Stimulated activated CD4-positive, alpha-beta T cell treated with anti-CD3 and anti-CD28 coated beads, Interleukin-12 subunit alpha, Interleukin-12 subunit beta, amount 100 ng/mL, for 4 hours (primary cell): ENCODE measurements at places on chromosomes 7 and 10.

GRCh38 chr10:130341356-130341755 is 205.2 kb downstream of the GLRX3 start:
- DNase-seq, result no peak

DNA sequence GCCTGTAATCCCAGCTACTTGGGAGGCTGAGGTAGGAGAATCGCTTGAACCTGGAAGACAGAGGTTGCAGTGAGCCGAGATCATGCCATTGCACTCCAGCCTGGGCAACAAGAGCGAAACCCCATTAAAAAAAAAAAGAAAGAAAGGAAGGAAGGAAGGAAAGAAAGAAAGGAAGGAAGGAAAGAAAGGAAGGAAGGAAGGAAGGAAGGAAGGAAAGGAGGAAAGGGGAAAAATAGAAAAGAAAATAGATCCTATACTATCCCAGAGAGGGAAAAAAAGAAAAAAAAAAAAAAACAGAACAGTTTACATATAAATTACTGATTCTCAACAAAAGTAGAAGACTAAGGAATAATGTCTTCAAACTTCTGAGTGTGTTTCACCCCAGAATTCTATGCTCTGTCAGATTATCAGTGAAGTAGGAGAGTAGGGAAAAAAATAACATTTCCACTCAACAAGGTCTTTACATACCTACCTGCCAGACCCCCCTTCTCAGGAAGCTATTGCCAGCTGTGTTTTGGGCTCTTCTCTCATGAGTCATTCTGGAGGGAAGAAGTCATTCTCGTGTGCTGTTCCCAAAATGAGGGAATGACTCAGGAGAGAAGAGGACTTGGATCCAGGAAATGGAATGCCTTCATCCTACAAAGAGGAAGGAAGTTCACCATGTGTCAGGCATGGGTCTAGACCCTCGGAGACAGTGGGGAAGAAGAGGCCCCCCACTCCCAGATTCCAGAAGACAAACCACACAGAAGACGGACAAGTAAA is 20.9 kb downstream of the RGS10 start:
- DNase-seq, result no peak

GRCh38 chr10:32413513-32413912 is 32.4 kb upstream of the CCDC7 start:
- DNase-seq, result peak; percentile 22

GRCh38 chr10:114246679-114247305 is 7.7 kb downstream of the VWA2 start:
- DNase-seq, result no peak

DNA sequence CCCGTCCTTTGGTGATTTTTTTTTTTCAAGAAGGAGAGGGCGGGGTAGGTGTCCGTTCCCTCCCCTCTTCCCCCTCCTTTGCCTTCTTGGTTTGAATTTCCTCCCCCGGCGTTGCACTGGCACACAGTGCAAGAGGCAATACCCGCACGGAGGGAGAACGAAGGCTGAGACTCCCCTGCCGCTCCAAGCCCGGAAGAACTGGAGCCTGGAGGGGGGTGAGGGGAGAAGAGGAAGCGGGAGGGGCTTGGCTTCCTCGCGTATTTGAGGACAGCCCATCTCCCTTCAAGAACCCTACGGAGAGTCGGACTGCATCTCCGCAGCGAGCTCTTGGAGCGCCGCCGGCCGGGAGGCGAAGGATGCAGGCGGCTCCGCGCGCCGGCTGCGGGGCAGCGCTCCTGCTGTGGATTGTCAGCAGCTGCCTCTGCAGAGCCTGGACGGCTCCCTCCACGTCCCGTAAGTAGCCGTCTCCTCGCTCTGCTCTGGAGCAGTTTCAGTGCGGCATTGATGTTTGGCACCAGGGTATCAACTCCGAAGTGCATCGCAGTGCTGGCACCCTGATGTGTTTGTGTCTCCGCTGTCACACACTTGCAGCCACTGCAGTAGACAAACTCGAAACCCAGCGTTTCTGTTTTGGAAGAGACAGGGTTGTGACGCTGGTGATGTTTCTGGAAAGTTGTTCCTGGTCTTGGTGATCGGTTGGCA is at the start of gene CNTNAP2:
TSS of gene CNTNAP2 (plus strand) at position 281 of the 702 bp plus-strand sequence. CDS start at position 357, 76 bp downstream.
- DNase-seq, result no peak

DNA sequence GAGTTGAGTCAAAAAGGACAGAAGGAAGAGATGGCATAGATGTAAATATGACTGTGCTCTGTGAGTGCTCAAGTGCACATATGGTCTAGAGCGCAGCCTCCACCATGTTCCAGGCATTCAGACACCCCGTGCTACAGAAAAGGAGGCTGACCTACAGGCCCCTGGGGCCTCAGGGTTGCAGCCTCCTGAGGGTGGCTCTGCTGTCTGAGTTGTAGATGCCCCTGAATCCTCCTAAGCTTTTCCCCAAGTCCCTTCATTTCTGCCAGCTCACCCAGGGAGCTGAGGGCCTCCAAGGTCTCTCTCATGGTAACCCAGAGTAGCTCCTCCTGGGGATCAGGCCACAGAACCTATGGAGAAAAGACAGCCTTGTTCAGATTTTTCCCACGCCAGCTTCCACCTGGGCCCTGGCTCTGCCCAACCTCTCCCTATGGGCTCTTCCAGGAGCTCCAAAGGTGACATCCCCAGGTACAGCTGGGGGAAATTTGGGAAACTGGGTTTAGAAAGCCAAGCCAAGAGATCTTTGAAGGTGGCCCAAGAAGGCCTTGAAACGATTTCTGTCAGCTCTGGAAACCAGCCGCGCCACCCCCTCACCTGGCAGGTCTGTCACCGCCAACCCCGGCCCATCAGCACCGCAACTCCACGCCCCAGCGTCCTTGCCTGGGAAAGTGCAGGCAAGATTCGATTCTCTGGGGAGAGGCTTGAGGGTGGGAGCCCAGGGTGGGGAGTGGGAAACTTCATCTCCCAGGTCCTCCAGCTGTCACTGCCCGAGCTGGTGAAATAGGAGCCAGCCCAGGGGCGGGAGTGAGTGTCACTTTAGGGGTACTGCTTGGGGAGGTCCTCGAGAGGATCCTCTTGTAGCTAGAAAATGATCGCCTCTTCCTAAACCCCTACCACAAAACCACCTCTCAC is 2.4 kb downstream of the ZNF467 start:
- no peak for DNase-seq

DNA sequence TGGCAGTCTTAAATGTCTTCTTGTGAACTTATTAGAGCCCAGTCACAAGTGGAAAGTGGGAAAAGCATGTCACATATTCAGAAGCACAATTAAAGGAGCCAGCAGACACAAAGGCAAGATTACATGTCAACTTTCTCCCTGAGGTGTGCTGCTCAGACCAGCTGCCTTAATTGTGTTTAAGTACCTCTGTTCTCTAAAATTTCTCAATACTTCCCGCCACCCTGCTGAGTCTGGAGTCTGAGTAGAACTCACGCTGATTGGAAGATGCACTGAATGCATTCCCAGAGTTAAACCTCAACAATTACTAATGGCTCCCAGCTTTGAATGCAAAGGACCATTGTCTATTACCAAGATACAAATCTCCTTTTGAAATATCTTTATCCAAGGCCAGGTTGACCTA is 166.4 kb upstream of the COBL start:
- no peak for DNase-seq

DNA sequence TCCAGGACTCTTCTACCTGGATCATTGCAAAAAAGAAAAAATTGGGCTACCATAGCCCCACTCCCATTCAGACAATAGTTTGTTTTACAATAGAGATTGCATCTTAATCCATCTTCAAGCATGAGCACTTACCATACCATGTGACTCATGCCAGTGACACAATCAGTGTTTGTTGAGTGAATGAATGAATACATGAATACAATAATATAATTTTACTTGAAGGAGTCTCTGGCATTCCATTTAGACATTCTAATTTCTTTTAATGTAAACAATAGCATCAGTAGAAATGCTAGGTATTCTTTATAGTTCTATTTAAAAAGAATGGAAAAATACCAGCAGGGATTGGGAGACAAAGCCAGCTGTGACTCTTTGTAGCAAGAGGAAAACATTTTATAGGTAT is 141.6 kb upstream of the AKR1E2 start:
- no peak for DNase-seq

GRCh38 chr10:48789486-48790456 is 105.1 kb downstream of the WDFY4 start:
- DNase-seq, result no peak

GRCh38 chr7:47035522-47035921 is 546.4 kb downstream of the TNS3 start:
- DNase-seq, result no peak

GRCh38 chr7:90396420-90396819 is 6.8 kb upstream of the CLDN12 start:
- DNase-seq, result no peak

GRCh38 chr7:72249106-72249505 is 163.0 kb downstream of the CALN1 start:
- DNase-seq, result no peak

GRCh38 chr7:109549471-109550193 is 980.0 kb downstream of the DNAJB9 start:
- DNase-seq, result no peak

GRCh38 chr10:96333101-96333500 is 25.7 kb downstream of the OPALIN start:
- no peak for DNase-seq

- no peak for DNase-seq
These were observed 177.1 kb upstream of the SVIL start for GRCh38 chr10:29811751-29812427.

- DNase-seq, result no peak
These were observed 41.1 kb downstream of the SUGCT start for GRCh38 chr7:40175725-40176510.

GRCh38 chr7:41708581-41709358 is 5.9 kb upstream of the INHBA start:
- no peak for DNase-seq

DNA sequence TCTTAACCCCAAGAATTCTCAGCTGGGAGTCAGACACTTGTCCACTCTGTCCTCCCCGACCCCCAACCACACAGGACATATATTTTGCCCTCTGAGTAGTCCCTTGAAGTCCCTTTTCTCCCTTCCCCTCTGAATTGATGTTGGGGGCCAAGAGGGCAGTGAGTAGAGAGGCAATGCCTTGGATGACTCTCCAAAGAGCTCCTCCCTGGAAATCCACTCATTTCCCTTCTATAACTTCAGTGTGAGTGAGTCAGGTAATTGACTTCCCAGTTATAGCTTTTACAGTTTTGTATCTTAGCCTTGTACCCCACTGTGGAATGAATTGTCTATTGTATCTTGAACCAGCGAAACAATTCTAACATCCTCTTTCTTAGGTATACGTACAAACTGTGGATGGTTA is 9.2 kb upstream of the ODAD2 start:
- DNase-seq, result no peak

DNA sequence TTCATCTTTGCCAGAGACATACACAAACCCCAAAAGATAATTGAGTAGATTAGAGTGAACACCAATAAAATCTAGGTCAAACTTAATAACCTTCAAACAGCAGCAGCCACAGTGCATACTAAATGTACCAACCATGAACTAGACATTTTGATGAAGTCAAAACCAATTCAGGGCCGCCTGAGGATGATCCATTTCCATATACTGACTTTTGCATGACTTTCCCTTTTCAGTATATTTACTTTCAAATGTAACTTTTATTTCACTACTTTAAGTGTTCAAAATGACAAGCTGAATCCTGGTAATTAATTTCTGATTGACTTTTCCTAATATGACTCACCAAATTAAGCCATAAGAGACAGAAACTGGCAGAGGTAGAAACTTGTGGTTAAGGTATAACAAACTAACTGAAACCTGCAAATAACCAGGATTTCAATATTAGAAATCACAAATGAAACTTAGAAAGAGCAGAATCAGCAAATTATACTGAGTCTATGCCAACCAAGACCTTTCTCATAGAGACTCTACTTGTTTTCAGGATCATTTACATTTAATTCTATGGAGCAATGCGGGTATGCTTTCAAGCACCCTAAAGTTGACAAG is 171.9 kb upstream of the LRRN3 start:
- DNase-seq, result no peak

DNA sequence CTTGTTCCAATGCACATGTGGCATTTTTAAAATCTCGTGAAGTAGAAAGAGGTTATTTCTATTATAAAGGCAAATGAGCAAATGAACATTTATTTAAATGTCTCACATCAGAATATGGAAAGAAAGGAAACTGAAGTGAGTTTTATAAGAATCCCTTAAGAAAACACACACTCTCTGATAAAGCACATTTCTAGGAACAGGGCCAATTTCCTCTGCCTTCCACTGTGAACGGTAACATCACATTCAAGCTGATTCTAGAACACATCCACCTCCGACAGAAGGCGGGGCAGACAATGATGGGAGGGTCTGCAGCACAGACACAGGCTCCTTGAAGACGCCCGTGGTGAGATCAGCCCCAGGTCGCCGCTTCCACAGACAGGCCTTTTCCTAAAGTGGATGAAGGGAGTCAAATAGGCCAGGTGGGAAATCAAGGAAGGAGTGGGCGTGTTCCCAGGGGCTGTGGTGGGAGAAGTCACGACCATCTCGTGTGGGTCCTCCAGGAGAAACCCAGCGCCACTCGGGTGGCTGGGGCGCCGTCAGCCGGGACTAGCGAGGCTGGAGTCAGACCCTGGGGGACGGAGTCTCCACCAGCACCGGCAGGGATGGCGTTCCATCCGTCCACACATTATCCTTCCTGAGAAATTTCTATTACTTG is 31.1 kb downstream of the PITRM1 start:
- DNase-seq, result no peak

GRCh38 chr7:102953406-102953805 is 40.6 kb downstream of the LRRC17 start:
- DNase-seq, result no peak

- no peak for DNase-seq
These were observed 1071.8 kb downstream of the DNAJB9 start for GRCh38 chr7:109641445-109641844.

GRCh38 chr10:18079665-18080295 is 60.4 kb upstream of the CACNB2 start:
- DNase-seq, result no peak

DNA sequence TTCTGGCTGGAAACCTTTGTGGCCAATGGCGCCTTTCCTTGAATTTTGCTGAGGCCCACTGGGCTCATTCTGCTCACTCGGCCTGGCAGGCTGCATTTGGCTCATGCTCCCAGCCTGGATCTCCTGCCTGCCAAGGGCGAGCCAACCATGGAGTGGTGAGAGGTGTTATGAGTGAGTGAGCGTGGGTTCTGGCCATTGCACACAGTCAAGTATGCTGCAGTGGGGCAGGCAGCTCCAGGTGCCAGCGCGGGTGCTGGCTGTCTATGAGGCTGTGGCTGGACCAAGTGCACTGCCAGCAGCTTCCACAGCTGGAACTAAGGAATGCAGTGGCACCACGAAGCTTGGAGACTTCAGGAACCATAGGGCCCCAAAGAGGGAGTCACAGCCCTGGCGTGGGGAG is 42.2 kb upstream of the TUBB8 start:
- DNase-seq, result no peak

GRCh38 chr10:53808677-53809372 is 992.2 kb downstream of the PCDH15 start:
- no peak for DNase-seq

- DNase-seq, result no peak
These were observed 633.2 kb downstream of the ACTR3B start for GRCh38 chr7:153392726-153393125.

DNA sequence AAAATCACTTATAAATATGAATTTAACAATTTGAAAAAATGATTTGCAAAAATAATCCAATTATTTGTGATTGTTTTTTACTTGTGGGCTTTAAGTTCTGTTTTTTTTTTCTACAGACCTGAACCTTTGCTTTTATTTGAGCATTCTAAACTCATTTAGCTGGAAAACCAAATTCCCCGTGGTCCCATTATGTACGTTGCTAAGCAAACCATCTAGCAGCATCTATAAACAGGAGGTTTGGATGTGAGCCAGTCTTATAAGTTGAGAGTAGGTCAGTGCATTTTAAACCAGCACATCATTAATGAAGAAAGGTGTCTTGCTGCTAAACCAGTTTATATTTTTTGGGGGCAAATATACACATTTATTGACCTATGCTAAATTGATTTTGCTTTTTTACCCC is 77.3 kb downstream of the LRRN3 start:
- no peak for DNase-seq
